ENCODE measurements at places on chromosomes 4 and X.
A peak's percentile ranks its signal among the peaks of the same experiment; 100 is the strongest.

GRCh38 chr4:16078195-16078760 lies 5.5 kb downstream of the PROM1 start:
- DNase-seq: no peak

DNA sequence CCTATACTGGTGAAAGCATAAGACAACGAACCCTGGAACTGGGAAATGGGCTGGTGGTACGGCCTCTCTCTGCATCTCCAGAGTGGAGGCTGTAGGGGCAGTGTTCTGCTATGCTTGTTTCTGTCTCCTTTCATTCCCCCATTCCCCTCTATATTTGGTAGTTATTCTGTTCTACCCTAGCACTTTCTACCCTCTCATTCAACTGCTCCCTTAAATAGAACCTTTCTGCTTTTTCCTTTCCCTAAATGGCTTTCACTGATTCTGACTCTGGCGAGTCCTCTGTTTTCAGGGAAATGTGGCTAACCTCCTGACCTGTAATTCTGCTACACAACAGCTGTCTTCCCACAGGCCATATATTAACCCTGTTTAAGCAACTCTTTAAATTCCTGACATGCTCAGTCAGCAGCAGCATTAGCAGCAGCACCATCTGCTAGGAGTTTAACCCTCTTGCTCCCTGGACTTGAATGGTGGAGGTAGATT lies 94.2 kb downstream of the CXCL13 start:
- DNase-seq: peak; percentile 60

DNA sequence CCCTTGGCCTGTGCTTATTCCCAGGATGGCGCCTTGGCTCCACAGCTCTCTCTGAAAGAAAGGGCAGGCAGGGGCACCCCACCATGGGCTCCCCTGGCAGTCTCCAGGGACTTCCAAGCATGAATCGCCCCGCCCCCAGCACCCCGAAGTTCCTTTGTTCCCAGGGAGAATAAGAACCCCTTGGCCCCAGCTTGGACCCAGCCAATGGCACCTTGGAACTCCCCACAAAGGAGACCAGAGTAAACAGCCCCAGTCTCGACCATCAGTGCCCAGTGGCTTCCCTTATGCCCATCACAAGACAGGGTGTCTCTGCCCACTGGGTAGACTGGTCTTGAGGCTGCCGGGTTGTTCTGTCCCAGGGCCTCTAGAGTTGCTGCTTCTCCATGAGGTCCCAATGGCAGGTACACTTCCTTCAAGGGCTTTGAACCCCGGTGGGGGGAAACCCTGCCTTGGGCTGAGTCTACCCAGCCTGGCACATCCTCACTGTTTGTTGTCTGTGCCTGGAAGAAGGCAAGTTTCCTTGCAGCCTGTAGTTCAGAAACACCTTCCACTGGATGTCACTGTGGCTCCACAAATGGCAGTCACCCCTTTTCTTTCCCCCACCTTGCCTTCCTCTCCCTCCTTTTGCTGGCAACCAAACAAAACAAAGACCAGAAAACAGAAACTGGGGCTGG lies 30.8 kb downstream of the NBDY start:
- DNase-seq: no peak

DNA sequence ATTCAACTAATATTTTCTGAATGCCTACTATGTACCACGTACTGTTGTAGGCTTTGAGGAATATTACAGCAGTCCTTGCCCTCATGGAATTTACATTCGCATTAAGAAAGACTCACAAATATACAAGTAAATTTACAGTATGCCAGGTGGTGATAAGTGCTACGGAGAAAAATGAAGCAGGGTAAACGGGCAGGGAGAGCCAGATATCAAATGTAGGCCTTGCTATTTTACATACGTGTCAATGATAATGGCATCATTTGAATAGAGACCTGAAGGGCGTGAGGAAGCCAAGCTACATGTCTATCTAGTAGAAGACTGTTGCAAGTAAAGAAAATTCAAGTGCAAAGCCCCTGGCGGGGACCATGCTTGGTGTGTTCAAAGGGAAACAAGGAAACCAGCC lies 65.2 kb downstream of the AMMECR1 start:
- DNase-seq: no peak

DNA sequence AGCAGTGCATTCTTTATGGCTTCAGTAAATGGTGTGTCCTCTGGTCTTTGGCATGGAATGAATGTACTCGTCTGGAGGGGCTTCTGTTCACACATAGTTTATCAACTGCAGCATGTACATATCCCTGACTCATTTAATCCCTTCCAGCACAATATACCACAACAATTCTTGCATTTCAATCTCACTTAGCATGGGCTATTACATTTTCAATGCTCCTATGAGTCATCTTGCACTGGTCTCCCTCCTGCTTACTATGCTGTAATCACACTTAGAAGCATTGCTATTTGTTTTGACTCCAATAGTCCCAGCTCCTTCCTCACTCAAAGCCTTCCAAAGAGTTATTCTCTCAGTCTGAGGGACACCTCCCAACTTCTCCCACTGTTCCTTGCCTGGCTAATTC lies 180.9 kb upstream of the NUDT10 start:
- no peak for DNase-seq

- DNase-seq: no peak
Observed at GRCh38 chrX:78997870-78998558, 52.8 kb downstream of the P2RY10 start.

DNA sequence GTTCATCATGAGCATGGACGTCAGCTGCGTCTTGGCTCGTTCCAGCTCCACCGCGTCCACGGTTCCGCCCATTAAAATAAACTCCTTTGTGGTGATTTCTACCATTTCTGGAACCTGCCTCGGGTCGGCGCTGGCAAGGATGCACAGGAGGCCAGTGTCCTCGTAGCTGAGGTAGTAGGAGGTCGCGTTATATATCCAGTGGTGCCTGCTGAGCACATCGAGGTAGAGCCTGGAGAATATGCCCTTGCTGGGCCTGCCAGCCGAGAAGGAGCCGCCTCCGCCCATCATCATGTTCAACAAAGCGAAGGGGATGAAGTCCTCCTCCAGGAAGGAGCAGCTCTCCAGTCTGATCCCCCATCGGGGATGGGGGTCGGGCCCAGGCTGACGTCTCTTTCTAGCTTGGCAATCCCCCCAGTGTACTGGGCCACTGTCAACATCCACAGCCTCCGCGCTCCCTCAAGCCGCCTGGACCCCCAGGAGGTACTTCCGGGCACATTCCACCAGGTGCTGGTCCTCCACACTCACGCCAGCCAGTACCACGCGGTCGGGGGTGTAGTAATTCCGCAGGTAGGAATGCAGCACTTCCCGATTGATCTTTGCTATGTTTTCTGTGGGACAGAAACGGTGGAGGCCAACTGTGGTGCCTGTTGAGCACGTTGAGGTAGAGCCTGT lies 120.9 kb upstream of the GRID2 start:
- DNase-seq: no peak

DNA sequence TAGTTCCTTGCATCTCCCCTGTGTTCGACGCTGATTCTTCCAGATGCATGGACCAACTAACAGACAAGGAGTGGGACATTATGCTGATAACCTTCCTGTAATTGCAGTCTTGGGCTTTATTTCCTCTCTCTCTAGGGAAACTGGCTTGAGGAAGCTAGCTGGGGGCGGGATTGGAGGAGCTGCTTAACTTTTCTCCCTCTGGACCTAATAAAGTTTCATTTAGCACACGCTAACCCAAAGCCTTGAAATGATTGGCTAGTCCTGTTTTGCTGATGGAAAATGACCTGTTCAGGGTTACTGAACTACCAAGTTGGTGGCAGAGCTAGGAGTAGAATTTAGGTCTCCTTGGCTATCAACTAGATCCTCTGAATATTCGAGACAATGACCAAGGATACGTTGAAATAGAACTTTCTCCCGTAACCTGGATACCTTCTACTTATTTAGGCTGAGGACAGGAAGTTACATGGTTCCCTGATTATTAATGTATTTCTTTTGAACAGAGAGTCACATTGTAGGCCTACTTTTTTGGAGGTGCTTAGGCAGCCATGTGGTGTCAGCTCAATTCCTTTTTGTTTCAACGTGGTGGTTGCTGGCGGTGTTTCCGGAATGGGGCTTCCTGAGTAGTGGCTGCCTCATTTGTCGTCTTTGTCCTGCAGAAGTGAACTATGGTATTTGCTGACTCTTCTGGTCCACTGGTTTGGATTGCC lies 2.0 kb downstream of the PGK1 start:
- DNase-seq: no peak

DNA sequence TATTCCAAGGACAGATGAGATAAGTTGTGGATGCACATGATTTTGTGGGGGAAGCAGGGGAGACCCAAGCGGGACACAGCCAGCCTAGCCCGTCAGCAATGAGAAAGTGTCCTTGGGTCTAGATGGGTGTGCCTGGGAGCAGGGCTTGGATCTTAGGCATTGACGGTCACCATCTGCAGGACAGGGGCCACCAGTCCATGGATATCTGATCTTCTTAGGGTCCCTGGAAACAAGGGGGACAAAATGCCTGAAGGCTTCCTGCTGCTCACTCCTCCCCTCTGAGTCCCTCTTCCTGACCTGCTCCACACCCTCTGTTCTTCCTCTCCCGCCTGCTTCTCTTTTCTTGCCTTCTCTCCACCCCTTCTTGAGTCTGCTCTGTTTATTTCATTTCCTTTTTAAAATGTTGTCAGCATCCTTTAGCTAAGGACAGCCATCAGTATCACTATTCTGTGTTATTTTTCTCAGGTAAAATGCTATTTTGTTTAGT lies 298.4 kb downstream of the RAPGEF2 start:
- no peak for DNase-seq

GRCh38 chr4:76569225-76569624 lies 134.2 kb downstream of the SHROOM3 start:
- DNase-seq: no peak

GRCh38 chrX:9467146-9467545 lies 2.3 kb downstream of the TBL1X start:
- no peak for DNase-seq

- no peak for DNase-seq
Observed at GRCh38 chr4:28636971-28637370, 1776.3 kb downstream of the STIM2 start.
